Mucosa of gallbladder (tissue), 1 donor: ENCODE measurements at places on chromosomes 5 and 9. TPM values are rescaled to one million over a fixed set of nuclear protein-coding genes. Genes with fewer than 3 reads are reported as not detected.

DNA sequence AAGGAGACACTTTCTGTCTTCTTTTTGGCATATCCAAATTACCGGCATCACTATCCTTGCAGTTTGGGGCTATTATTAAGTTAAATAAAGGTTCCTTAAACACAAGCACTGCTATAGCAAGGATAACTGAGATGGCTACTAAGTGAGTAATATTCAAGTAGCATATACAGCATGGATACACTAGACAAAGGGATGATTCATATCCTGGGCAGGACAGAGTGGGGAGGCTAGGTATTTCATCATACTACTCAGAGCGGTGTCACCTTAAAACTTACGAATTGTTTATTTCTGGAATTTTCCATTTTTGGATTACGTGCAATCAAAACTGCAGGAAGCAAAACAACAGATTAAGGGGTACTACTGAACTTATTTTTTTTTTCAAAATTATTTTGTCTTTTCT lies 54.1 kb downstream of the FER start:
- DNase-seq = no peak

DNA sequence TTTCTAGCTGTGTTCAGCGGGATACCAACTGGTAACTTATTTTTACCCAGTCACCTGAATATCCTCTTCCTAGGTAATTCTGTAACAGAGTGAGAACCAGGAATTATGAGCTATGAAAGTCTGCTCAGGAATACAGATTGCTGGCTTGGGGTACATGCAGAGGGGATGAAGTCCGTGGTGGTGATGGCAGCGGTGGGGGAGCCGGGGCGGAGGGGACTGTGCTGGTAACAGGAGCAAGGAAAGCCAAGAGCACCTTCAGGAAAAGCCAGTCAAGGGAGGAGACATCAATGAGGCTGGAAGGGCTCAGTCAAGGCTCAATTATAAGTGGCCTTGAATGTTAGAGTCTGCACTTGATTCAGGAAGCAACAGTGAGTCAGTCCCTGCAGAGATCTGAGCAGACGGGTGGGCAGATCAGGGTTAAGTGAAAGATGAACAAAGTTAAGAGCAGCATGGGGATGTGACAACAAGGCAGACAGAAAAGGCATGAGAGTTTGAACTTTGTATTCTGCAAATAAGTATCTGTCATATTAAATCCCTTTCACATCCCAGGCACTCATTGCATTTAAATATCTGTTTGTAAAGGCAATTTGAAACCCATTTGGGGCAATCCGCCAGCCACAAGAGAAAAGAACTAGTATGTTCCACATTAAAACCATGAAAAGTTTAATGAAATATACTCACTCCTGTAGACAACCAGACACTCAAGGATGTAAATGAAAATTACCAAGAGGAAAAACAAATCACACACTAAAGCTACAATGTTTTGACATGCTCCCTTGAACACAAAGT lies 101.2 kb downstream of the TTC39B start:
- DNase-seq = no peak

The SH3GL2 gene
- 0.17 TPM for total RNA-seq

The CCDC171 gene
- total RNA-seq = 4.0 TPM

DNA sequence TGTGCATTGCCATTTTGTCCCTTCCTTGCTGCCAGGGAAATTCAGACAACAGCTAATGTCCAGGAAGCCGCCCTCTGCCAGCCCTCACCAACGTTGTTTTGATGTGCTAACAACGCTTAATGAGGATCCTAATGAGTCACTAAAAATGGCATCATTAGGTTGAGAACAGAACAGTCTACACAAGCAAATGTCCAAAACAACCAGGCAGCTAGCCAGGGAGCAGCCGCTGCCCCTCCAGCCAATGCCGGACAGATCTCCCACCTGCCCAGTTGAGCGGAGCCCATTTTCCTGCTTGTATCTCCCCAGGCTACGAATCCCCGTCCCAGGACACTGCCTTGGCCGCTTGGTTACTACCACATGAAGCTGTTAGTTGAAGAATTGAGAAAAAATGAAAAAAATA lies 40.4 kb upstream of the UNC5A start:
- no peak for DNase-seq
